ENCODE measurements at places on chromosomes 1 and 21.

- no peak for DNase-seq
Measured at GRCh38 chr1:210482945-210483617, 154.4 kb downstream of the HHAT start.

GRCh38 chr1:95126366-95126765 lies 9.2 kb downstream of the TLCD4 start:
- no peak for DNase-seq

- DNase-seq, result no peak
Measured at GRCh38 chr1:28927266-28927647, 12.9 kb downstream of the EPB41 start.

DNA sequence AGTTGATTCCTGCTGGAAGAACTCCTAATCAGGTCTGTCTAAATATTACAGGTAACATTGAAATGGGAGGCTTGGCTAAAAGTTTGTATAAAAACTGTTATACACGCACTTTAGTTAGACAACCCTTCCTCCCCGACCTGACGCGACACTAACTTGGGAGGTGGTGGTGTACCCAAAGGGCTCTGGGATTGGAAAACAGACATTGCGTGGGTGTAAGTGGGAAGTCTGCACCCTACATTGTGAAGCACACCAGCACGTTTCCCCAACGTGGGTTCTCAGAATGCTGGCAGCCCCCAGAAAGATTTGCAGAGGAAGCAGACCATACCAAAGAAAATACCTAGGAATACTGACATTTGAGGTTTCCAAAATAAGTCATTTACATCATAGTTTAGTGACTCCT lies 16.8 kb downstream of the OR2T11 start:
- no peak for DNase-seq

GRCh38 chr1:93979718-93980319 lies 70.6 kb upstream of the GCLM start:
- peak; percentile 54 for DNase-seq

DNA sequence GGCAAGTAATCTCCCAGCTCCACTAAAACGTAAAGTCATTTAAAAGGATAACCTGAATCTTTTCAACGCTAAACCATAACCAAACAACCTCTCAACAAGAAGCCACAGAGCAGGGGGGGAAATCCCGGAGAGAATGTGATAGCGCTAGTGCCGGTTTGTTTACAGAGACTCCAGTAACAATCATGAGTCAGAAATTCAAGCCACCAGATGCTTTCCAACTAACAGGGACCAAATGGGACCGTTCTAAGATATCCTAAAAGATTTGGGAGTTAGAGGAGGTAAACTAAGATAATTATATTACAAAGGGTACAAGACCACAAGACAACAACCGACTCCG lies 825 bp downstream of the DCAF8 start:
- DNase-seq, result peak; percentile 80

DNA sequence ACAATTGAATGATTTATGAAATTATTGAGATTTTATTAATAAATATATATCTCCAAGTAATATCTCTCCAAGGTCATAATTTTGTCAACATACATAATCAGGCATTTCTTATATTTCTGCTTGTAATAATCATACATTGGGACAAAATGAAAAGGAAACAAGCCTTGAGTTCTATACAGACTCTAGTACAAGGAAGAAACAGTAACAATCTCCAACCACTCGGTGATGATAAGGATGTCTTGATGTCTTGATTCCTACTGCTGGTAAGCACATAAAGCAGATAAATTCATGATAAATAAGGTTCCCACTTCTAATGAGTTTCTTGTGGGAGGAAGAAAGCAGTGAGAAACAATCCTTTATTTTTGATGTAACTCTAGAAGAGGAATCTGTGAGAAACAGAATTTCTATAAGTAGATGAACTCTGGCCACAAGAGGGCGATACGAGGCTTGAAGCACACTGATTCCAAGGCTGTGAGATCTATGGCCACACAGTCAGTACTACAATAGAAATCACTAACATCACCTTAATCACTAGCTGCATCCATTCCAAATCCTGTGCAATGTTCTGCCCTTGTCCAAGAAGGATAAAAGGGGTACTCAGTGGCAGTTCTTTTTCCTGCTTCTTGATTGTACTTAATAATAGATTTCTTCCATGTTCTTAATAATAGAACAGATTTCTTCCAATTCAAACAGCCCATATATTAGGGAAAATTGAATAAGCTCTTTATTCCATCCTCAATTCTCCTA lies 41.4 kb upstream of the LRRC8B start:
- peak; percentile 73 for DNase-seq

GRCh38 chr1:163165119-163165518 lies 37.6 kb downstream of the RGS5 start:
- no peak for DNase-seq
